ENCODE measurements at places on chromosomes 11 and 22.

DNA sequence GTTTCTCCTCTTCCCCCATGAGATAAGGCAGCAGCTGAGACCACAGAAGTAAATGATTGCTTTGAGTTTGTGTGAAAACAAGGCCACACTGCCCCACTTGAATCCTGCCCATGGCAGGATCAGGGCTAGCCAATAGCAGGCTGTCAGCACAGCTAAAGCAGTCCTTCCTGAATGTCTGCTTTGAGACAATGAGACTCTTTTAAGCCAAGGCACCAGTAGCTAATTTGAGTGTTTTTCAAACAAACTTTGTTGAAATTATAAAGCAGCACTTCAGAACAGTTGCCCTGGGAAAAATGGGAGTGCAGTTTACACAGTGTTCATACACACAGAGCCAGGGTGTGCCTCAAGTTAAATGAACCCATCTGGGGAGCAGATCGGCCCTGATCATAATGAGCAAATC, 103.5 kb upstream of the OR5AK2 start:
- peak; percentile 64 for DNase-seq

- DNase-seq = no peak
Observed at GRCh38 chr11:67379061-67380058, 6.0 kb upstream of the CLCF1 start.

DNA sequence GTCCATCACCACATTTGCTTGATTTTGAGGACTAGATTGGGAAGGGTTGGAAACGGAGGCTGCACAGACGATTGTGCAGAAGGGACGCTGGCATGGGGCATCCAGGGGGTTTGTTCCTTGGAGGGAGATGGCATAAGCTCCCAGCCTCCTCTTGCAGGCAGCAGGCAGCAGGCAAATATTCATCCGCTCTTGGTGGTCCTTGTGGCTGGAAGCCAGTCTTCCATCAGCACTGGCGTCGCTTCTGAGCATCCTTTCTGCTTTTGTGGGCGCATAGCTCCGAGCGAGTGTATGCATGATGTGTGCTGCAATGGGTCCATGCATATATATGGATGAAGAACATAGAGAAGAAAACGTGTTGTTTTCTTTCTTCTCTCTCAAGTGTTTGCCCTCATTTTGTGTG, 166.1 kb upstream of the NTM start:
- DNase-seq = no peak

- no peak for DNase-seq
Observed at GRCh38 chr22:36724836-36725235, 21.3 kb upstream of the CACNG2 start.

DNA sequence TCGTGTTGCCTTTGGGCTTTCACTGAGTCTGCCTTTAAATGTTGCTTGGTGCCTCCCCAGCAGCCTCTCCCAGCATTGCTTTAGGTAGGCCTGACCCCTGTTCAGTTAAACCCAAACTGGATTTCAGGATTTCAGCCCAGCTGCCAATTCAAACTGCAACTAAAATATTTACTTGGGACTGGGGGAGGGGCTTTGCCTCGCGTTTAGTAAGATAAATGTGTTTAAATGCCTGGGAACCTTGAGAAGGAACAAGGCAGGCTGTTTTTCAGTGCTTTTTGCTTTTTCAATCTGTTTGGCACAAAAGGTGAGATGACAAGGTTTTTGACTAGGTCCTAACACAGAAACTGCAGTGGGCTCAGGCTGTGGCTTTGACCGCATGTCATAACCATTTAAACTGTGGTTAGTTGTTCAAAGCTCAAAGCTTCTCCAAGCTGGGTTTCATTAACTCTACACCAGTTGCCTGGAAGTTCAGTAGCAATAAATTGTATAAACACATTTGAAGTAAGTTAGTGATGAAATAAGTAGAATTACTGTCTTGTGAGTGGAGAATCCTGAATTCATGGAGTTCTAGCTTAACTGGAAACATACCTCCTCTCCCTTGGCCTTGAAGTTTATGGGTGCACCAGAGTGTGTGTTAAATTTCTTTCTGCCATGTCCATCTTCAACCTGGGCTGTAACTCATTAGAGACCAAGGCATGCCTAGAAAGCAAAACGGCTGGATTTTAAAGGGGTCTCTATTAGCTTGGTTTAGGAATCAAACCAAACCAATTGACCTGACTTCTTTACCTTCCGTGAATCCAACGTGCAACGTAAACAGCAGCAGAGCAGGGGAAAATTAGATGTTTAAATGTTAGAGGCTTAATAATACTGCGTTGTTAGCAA, 3.6 kb downstream of the PKNOX2 start:
- peak; percentile 66 for DNase-seq

GRCh38 chr11:117519170-117519569, 191.5 kb downstream of the CEP164 start:
- peak; percentile 31 for DNase-seq

- no peak for DNase-seq
Observed at GRCh38 chr22:36267058-36267457, 14.1 kb downstream of the APOL1 start.

GRCh38 chr11:79428406-79428805, 12.4 kb downstream of the TENM4 start:
- DNase-seq = no peak

DNA sequence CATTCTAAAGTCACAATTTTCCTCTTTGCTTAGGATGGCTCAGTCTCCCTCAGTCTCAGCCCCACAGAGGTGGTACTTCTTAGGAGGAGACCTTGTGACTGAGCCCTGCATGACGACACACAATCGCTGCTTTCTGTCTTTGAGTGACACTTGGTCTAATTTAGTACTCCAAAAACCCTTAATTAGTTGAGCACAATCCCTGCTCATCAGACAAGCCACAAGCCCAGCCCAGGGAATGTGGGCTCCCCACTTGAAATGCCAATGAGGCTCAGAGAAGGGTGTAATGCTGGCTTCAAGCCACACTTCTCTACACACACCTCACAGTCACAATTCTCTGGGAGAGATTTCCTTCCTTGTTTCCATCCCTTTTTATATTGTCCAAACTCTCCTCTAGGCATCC, 101.8 kb downstream of the FEZ1 start:
- peak; percentile 35 for DNase-seq

DNA sequence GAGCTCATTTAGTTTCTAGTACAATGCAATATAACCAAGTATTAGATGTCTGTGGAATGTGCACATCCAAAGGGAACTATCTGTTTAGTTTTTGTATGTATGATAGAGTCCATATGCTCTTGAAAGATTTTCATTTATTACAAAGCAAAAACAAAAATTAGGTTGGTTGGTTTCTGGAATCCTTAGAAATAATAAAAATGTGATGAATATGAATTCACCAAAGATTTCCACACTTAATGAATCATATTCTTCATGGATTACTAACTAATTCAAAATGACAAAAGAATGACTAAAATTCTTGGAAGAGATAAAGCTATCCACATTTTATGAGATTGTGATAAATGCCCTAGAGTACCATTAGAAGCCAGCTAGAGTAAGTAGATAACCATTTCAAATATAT, 261.1 kb downstream of the SBF2 start:
- no peak for DNase-seq

All from tongue (tissue), 3 donors.